ENCODE measurements at places on chromosomes 7 and 10.

DNA sequence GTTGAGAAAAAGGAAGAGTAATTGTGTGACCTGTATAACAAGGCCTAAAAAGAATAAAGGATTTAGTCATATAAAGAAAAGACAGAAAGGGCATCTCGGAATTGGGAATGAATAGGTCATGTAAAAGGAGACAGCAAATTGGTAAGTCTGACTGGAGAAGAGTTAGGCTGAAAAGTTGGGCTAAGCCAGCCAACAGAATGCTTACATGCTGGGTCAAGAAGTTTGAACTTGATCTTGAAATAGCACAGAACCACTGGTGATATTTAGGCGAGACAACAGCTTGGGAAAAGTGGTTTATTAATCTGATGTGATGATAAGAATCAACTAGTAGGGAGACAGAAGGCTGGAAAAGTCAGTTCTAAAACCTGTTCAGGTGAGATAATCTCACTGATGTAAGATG is 4.8 kb downstream of the IDE start:
- DNase-seq = no peak

DNA sequence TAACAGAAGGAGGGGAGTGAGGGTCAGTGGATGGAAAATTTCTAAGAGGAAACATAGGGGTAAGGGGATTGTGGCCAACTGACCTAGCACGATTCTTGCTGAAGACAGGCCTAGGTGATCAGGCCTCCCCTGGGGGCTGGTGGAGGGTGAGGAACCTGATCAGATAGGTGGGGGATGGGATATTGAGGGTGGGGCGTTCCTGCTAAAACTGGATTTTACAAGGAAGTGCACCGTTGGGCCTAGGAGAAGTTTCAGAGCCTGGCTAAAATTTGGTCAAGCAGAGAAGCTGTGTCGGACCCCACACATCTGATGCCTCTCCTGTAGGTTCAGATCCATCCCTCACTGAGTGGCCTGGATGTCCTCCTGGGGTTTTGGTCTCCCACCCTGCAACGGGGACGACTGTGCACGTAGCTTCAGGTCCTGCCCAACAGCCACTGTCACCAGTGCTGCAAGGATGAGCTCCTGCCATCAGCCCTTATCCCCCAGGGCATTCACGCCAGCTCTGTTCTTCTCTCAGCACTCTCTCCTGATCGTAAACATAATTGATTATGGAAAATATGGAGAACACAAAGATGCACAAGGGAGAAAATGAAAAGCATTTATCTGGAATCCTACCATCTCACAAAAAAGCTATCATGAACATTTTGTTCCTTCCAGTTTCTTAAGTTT is 89.9 kb downstream of the ADCY1 start:
- no peak for DNase-seq

DNA sequence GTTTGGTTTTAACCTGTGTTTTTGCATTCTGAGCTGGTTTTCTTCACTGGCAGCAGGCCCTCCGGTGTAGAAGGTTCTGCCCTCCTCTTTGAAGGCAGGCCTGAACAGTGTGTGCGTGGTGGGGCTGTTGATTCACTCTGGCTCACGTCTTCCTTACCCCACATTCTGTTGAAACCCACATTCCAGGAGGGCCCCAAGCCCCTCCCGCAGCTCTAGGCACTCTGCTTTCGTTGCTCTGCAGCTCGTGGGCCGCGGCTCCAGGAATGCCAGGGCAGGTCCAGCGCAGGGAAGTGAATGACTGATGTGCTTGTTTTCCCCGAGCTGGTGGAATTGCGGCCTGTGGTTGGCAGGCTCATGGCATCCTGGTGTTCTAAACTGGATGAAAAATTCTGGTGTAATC is 49.0 kb downstream of the HTRA1 start:
- DNase-seq = peak; percentile 48

- no peak for DNase-seq
Measured at GRCh38 chr7:104480529-104480928, 152.1 kb downstream of the LHFPL3 start.

GRCh38 chr7:155375337-155376277 is 77.9 kb downstream of the INSIG1 start:
- peak; percentile 49 for DNase-seq

- DNase-seq = peak; percentile 79
Measured at GRCh38 chr7:116776610-116777289, 85.6 kb upstream of the CAPZA2 start.
